ENCODE measurements at places on chromosomes 3 and 15.

DNA sequence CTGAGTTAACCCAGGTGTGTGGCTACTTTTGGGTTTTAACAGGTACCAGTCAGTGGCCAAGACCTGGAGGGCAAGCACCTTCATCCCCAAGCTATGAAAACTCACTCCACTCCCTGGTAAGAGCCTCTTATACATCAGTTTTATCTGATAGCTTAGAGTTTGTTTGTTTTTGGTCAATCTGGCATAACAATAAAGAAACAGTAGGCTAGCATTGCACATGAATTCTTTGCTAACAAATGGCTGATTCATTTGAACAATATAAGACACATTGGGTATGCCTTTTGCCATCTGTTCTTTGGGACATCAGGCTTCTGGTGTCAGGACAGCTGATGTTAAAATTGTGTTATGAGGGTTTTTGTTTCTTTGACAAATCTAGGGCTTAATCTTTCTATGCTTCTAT lies 125.0 kb upstream of the CGNL1 start:
- DNase-seq: no peak

GRCh38 chr3:82087958-82088357 lies 326.5 kb upstream of the GBE1 start:
- peak; percentile 86 for DNase-seq

DNA sequence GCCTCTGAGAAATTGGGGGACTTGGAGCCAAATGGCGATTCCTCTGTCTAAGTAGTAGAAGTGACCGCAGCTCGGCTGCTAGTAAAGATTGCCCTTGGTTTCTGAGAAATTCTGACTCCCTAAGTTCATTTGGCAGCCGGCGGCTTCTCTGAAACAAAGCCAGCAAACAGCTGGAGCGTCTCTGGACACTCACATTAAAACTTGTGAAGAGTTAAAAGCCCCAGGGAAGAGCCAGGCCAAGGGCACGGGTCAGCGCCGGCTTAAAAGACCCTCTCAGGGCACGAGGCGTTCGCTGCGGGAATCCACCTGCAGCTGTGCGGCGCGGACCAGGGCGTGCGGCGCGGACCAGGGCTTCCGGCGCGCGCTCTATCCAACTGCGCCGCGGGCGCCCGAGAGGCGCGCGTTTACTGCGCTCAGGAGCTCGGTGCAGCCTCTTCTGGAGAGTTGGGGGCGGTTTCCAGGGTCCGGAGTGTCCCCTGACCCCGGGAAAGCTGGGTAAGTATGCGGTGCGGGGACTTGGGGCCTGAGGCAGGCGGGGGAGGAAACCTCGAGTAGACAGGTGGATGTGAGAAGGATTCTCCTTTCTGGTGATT lies at the start of gene COL6A5:
TSS of gene COL6A5 (plus strand) at position 186 of the 593 bp plus-strand sequence. CDS start 27,967 bp downstream, outside the sequence.
- no peak for DNase-seq

GRCh38 chr3:16343101-16343500 lies 78.1 kb downstream of the OXNAD1 start:
- DNase-seq: no peak

DNA sequence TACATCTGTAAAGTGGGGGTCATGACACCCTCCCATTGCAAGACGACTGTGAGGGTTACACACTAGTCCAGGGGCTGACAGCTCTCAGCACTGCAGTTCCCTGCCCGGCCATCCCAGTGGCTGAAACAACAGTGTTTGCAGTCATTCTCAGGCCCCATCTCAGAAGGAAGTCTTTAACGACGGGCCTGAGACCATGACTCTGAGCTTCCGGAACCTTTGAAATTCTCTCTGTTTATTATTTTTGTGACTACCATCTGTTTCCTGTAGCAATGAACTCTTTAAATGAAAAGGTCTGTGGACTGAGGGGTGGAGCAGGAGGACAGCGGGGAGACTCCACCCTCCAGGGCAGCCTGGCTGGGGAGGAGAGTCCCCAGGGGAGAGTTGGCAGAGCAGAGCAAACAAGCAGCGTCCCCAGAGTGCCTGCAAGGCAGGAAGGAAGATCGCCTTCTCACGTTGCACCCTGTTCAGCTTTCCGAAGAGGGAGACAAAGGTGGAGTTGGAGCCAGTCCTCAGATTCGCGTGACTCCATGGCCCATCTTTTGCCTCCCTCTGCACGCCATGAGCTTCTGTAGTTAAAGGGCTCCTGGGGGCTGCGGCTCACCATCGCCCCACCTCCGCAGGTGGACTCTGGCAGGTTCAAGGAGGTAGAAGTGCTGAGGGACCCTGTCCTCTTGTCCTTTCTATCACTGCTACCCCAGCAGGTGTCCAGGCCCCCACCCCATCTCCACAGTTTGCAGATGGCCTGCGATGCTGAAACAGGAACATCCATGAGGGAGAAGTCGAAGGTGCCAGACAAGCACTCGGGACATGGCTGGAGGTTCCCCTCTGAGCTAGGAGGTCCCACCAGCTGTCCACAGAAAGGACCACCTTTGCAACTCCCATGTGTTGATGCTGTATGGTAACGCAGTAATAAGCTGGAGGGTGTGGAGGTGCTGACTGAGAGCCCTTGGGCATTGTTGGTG lies 525.8 kb upstream of the PROK2 start:
- peak; percentile 42 for DNase-seq

DNA sequence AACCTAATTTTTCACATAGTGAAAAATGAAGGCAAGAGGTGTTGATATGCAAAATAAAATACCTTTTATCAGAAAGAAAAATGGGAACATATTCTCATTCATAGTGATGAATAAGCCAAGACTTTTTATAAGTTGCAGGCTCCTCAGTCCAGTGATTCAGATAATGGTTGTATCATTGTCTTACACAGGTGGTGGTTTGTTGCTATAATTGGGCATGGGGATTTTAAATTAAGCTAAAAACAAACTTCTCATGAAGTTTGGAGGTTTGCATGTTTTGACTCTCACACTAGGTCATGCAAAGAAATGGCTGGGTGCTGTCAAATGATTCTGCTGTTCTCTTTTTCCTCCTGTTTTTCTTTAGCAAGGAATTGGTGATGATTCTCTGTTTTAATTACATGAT lies 60.8 kb upstream of the SKIL start:
- no peak for DNase-seq

- DNase-seq: peak; percentile 3
These were observed 428.3 kb upstream of the ATP11B start for GRCh38 chr3:182364723-182365650.

- no peak for DNase-seq
These were observed 30.6 kb downstream of the TNIK start for GRCh38 chr3:171429635-171430034.

DNA sequence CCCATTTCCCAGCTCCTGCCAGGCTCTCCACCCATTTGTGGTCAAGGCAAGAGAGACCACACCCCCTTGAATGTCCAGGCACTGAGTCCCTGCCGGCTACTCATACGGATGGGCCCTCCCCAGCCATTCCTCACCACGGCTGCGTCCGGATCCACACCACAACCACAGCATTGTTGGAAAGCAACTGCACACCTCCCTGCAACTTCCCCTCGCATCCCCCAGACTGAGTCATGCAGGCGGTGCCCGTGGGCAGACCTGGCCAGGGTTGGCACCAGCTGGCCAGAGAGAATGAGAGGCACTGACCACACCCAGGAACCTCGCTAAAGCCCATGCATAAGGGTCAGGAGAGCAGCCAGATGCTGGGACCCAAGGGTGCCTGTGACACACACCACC lies 30.5 kb downstream of the LOXL1 start:
- DNase-seq: peak; percentile 82

GRCh38 chr3:194031349-194031748 lies 104.6 kb upstream of the HES1 start:
- no peak for DNase-seq

GRCh38 chr3:16448639-16449070 lies 64.8 kb downstream of the RFTN1 start:
- peak; percentile 96 for DNase-seq

DNA sequence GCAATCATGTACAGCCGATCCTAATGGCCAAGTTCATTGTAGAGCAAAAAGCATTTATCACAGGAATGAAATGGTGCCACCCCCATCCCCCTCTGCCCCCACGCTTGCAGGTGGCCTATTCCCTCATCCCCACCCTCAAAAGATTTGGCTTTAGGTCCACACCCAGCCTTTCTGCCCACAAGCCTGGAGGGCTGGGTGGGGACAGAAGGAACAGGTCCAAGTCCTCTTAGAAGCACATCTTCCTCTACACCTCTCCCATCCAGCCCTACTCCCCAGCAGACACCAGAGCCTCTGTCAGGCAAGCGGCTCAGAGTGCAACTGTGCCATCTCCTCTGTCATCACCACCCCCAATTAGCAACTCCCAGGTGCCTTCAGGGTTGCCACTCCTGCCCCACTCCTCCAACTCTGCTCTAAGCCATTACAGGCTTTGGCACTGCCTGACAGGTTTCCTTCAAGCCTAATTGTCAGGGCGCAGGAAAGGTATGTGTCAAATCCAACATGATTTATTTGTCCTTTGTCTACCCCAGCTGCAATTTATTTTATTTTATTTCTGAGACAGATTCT lies 49.4 kb downstream of the DAPK2 start:
- DNase-seq: no peak

- no peak for DNase-seq
These were observed 8.3 kb downstream of the IQSEC1 start for GRCh38 chr3:13064964-13065363.

GRCh38 chr15:38482572-38482971 lies 28.6 kb downstream of the FAM98B start:
- DNase-seq: no peak

GRCh38 chr3:125386811-125387210 lies 11.7 kb upstream of the ZNF148 start:
- DNase-seq: peak; percentile 56

DNA sequence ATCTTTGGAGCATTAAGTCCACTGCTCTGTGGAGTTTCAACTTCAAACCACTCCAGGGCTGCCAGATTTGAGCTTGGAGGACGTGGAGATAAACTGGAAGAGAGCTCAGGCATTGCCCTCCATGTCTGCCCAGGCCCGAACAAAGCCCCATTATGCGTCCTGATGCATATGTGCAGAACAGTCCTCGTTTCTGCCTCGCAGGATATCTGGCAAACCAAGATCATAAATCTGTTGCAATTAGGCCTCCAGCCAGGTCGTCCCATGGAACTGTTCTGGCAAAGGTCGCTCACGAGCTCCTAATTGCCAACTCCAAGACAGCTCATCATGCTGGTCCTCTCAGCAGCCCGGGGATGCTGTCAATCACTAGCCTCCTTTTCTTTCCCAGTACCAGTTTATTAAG lies 91.2 kb downstream of the SEMA5B start:
- DNase-seq: no peak

- peak; percentile 82 for DNase-seq
These were observed 4.1 kb downstream of the LRCH3 start for GRCh38 chr3:197795200-197795599.

GRCh38 chr15:32837935-32838334 lies 120.1 kb downstream of the GREM1 start:
- no peak for DNase-seq

GRCh38 chr3:78402720-78403119 lies 1362.8 kb downstream of the ROBO2 start:
- no peak for DNase-seq

DNA sequence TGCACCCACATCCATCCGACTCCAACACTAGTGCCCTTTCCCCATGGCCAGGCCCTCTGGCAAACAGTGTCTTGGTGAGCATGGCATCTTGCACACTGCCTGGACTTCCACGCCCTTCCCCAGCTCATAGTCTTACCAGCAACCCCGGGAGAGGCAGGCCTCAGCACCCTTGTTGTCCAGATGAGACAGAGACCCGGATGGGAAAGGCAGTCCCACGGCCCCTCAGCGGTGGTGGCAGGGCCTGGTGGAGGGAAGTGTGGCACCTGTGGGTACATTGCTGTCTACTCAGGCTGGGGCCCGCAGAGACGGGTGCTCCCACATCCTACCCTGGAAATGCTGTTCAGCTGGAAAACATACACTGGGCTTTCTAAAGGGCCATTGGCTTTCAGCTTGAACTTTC lies 28.4 kb downstream of the HDAC11 start:
- DNase-seq: no peak

DNA sequence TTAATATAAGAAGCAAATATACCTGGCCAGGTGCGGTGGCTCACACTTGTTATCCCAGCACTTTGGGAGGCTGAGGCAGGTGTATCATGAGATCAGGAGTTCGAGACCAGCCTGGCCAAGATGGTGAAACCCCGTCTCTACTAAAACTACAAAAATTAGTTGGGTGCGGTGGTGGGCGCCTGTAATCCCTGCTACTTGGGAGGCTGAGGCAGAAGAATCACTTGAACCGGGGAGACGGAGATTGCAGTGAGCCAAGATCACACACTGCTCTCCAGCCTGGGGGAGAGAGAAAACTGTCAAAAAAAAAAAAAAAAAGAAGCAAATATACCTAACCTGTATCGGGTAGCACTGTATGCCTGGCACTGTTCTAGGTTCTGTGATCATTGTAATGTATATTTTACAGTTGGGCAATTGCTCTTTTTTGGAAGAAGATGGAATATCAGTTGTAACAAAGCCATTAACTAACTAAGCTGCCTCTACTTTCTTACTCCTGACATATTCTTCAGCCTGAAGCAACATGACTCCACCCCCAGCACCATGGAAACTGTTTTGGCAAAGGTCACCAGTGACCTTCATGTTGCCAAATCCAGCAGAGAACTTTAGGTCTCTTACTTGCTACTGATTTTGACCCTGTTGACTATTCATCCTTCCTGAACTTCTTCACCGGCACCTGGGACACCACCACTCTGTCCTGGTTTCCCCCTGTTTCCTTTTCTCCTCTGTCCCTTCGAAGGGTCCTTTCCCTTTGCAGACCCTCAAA lies 203.8 kb downstream of the RPLP1 start:
- no peak for DNase-seq

DNA sequence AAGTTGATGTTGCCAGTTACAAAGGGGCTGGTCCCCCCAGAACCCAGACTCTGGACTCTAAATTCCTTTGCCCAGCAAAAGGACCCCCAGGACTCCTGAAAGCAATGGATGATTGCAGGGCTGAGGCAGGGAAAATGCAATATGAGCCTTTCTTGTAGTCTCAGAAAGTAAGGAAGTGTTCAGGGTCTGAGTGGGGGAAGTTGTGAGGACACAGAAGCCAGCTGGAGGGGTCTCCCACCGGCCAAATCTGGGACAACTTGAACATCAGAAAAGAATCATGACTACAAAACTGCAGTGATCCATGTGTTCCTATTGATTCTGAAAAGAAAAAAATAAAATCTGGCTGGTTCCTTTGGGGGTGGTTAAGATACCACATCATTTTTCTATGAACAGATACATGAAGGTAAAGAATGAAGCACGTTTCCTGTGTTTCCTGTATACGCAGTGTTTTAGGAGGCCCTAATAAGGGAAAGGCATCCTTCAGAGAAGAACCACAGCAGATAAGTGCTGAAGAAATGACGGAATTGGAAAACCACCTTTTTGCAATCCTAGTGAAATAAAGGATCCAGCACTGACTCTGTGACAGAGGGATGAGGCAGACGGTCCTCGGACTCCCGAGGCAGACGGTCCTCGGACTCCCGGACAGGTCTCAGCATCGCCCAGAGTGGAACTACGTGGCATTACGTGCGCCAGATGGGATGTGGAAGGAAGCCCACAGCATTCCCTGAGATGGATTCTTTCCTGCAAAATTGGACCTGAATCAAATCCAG lies 22.2 kb upstream of the GRIP2 start:
- no peak for DNase-seq

Measured in stromal cell of bone marrow (primary cell).